CD4-positive, alpha-beta T cell treated with Interleukin-21 for 1 hour (primary cell): ENCODE measurements at places on chromosomes 12 and 14.

DNA sequence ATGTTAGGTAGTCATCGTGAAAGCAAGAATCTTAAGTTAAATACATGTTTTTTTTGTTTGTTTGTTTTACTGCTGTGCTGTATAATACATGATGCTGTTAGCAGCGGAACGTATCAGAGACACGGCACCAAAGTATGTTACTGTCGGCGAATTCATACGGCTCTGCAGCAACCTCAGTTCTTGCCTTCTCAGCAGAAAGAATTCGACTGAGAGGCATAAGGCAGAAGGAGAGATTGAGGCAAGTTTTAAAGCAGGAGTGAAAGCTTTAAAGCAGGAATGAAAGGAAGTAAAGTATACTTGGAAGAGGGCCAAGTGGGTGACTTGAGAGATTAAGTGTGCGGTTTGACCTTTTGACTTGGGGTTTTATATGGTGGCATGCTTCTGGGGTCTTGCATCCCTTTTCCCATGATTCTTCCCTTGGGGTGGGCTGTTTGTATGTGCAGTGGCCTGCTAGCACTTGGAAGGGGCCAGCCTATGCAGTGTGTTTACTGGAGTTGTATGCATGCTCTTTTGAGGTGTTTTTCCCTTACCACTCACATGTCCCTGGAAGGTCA is 23.7 kb downstream of the LEMD3 start:
- no peak for DNase-seq

GRCh38 chr14:70836946-70837345 is 27.6 kb upstream of the MAP3K9 start:
- DNase-seq: no peak

DNA sequence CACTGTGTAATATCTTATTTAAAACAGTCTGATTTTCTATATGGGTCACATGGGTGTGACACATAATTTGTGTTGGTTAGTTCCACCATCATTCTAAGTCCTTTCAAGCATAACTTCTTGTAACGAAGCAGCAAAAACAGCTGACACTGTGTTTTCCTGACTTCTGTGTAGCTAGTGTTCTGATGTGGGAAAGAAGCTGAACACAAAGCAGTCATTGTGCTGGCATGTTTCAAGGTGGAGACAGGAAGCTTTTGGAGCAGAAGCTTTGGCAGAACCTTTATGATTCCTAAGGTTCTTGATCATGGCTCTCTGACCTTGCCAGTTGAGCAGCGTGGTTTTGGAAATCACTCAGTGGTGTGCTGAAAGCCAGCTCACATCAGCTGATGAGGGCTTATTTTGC is 351.7 kb upstream of the MDGA2 start:
- DNase-seq: no peak

DNA sequence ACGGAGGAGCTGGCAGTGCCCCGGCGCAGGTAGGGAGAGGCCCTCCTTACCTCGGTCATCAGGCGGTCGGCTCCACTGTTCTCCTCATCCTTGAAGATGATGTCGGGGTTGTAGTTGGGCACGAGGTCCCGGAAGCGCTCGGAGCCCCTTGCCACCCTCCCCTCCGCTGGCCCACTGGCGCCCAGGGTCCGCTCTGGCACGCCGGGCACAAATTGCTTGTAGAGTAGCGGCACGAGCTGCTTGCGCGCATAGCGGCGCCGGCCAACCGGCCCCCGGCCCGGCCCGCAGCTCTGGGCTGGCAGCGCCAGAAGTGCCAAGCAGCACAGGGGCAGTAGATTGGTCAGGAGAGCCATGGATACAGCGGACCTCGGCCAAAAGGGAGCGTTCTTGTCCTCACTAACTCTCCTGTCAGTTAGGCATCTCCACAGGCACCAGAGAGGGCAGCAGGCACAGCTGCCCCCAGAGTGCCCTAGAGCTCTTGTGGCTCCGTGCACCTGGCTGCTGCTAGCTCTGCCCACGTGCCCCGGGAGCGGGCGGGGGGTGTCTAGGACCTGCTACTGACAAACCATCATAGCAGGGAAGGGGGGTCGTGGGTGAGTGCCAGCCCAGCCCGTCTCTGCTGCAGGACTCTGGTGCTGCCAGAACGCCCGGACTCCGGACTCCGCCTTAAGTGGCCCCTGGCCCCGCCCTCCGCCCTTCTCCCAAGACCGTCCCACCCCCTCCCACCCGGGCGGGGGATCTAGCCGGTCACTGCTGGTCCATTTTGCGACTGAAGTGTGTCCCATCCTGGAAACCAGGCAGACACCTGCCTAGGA is at the start of gene DHH:
TSS of gene DHH (minus strand) at position 642 of the 815 bp plus-strand sequence. CDS start at position 353, 289 bp downstream.
- DNase-seq: no peak

- no peak for DNase-seq
Observed at GRCh38 chr12:15811214-15812127, 22.3 kb upstream of the EPS8 start.

DNA sequence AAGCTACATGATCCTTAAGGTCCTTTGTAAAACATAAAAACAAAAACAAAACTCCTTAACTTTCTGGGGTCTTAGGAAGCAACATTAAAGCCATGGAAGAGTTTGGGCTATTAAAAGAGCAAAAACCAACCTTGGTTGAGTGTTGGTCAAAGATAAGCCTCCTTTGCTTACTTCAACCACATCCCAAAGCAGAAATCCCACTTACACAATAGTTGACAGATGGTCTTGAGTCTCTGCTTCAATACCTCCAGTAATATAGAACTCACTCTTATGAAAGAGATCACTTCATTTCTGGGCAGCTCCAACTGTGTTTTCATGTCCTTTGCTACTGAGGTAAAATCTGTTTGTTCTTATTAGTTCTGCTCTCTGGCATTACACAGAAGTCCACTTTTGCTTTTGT is 125.8 kb downstream of the SLC38A4 start:
- no peak for DNase-seq

GRCh38 chr12:111196532-111196931 is 172.4 kb downstream of the PHETA1 start:
- DNase-seq: no peak

GRCh38 chr12:21073822-21074460 is 57.1 kb upstream of the SLCO1B1 start:
- DNase-seq: no peak

- no peak for DNase-seq
Observed at GRCh38 chr14:79730196-79730595, 481.1 kb downstream of the DIO2 start.

DNA sequence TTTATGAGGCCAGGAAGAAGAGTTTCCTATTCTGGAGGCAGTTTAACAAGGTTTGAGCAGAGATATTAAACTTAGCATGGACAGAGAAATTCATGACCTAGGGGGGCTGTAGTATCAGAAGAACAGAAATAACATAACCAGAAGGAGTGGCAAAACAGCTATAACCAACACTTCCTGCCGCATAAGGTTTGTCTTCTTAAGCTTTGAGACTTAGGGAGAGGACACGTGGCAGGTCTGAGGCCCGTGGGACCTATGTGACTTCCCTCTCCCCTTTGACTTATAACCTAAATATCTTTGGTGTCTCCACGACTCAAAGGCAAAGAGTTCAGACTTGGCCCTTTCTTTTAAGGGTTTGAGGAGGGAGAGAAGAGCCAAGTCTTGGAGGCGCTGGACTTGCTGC is 119.1 kb upstream of the PZP start:
- no peak for DNase-seq

GRCh38 chr12:96211988-96212387 is 17.8 kb downstream of the ELK3 start:
- DNase-seq: peak; percentile 30

GRCh38 chr12:96862326-96862725 is 44.7 kb upstream of the NEDD1 start:
- DNase-seq: no peak

- DNase-seq: no peak
Observed at GRCh38 chr12:18556161-18556560, 181.7 kb downstream of the PLCZ1 start.

DNA sequence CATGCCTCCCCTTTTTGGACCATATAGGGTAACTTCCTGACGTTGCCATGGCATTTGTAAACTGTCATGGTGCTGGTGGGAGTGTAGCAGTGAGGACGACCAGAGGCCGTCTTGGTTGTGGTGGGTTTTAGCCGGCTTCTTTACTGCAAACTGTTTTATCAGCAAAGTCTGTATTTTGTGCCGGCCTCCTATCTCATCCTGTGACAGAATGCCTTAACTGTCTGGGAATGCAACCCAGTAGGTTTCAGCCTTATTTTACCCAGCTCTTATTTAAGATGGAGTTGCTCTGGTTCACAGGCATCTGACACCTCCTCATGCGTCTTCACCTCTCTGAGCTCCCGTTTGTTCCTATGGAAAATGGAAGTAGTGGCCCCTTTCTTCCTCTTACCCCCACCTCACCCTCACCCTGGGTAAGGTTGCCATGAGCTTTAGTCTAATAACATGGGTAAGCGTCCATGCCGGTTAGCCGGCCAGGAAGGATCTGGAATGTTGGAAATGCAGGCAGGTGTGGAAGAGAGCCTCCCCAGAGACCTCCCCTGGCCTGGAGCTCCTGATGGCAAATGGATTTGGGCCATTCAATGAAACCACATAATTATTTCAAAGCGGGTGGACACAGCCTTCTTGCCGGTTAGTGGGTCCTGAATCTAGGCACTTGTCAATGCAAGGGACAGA is 18.6 kb downstream of the HHIPL1 start:
- DNase-seq: no peak

DNA sequence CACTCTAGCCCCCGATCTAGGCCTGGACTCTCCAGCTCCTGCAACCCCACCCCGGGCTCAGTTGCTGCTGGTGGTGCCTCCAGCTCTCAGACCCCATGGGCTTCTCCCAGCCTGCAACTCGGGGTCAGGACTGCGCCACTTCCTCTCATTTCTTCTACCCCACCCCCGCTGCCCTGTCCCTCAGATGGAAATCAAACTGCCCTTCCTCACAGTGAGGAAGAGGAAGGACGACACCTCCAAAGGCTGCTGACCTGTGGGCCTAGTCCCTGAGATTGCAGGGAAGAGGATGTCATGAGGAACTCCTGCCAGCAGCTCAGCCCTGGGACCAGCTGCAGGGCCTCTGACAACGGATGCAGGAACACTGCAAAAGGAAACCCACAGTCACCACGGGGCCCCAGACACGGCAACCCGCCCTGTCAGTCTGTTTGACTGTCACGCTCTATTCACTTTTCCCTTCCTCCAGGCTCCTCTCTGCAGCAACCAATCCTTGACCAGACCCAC is 29.3 kb upstream of the PNMA1 start:
- DNase-seq: peak; percentile 65

DNA sequence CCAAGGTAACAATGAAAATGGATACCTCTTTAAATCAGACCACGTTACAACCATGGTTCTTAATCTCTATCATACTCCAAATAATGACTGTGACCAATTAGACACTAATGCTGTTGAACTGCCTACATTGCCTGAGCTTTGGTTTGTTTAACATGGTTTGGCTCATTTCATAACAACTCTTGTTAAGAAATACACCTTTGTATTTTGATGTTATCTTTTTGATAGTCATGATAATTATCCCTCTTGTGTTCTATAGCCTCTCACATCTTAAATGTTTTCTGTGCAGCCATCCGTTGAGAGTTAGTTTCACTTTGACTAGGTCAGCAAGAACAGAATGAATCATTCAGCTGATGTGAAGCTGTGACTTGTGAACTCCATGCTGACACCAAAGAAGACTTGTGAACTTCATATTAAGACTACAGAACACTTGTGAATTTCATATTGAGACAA is 75.5 kb upstream of the RERGL start:
- peak; percentile 29 for DNase-seq

DNA sequence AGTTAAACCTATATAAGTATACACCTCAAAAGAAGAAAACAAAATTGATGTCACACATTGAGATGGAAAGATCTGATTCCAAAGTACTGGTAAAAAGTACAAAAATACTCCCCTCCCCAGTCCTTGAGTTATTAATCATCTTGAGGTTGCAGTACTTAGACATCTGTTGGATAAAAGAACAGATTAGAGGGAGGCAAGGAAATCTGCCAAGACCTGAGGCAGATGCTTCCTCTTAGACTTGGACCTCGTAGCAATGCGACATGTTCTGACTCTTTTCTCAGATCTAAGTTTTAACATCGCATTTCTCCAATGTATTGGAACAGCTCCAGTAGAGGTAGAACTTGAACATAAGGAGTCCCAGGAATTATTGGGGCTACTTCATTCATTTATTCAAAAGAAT is 187.9 kb upstream of the GRIN2B start:
- DNase-seq: no peak

- no peak for DNase-seq
Observed at GRCh38 chr14:104229534-104230055, 91.2 kb downstream of the KIF26A start.

DNA sequence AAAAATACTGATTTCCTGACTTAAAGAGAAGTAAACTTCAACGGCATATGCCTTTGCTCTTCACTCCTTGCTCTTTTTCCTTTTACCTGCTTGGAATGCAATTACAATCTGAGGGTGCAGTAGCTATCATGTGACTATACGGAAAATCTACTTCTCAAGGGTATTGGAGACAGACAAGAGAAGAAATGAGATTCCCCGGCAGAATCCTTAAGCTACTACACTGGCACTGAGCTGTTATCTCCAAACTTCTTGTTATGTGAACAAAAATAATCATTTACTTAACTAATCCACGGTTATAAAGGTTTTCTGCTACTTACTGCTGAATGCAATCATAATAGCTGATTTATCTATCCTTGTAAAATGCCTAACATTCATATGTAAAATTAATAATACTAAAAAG is 118.0 kb upstream of the IFNG-AS1 start:
- DNase-seq: no peak

DNA sequence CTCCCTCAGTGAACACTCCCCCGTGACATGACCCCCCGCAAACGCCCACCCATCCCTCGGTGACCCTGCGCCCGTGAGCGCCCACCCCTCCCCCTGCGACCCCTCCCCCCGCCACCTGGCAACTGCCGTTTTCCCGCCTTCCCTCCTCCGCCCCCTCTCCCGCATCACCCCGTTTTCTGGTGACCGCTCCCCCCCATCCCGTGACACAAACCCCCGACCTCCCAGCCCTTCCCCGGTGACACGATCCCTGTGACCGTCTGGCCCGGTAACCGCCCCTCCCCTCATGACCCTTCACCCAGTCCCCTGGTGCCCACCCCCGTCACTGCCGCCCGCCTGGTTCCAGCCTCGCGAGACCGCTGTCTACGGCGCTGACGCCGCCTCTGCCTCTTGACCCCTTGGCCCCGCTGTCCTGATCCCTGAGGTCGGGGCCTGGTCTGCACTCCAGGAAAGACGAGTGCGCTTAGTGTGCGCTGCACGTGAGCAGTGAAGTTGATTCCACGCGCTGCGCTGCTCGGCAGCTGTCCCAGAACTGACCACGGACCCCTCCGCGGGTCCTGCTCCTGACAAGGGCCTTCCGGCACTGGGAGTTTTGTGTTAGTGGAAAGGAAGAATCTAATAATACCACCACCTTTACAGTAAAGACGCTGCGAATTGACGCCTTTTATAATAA is 59.4 kb downstream of the DDX51 start:
- DNase-seq: peak; percentile 61

GRCh38 chr14:66483322-66483721 is 2.8 kb upstream of the CCDC196 start:
- DNase-seq: no peak

- no peak for DNase-seq
Observed at GRCh38 chr14:89128311-89129026, 288.6 kb downstream of the FOXN3 start.
